ENCODE measurements at places on chromosomes 13 and 19. TPM values are rescaled to one million over a fixed set of nuclear protein-coding genes. Genes with fewer than 3 reads are reported as not detected.

DNA sequence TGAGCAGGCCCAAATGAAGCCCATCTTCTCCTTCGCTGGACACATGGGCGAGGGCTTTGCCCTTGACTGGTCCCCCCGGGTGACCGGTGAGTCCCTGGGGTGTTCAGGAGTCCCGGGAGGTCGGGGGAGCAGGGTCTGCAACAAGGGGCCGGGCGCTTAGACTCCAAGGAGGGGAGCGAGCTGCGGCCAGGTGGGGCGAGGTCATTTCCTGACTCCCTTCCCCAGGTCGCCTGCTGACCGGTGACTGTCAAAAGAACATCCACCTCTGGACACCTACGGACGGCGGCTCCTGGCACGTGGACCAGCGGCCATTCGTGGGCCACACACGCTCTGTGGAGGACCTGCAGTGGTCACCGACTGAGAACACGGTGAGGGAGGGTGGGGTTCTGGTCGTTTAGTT is 4.7 kb downstream of the GRWD1 start:
- no peak overlapping the region for H3K27ac ChIP-seq
- DNase-seq, result no peak

- H3K4me1 ChIP-seq, result peaks cover 13% of the 10 kb centered on the region
- H3K36me3 ChIP-seq, result peaks cover 2% of the 10 kb centered on the region
- no peak for DNase-seq
- H3K4me3 ChIP-seq, result no peak overlapping the region
- no peak overlapping the region for H3K27ac ChIP-seq
- no peaks in the 10 kb centered on the region for H3K27me3 ChIP-seq
Measured at GRCh38 chr13:73274147-73274546, 215.3 kb downstream of the KLF5 start.

- H3K4me1 ChIP-seq, result no peaks in the 10 kb centered on the region
- no peaks in the 10 kb centered on the region for H3K27me3 ChIP-seq
- H3K4me3 ChIP-seq, result no peak overlapping the region
- H3K27ac ChIP-seq, result no peak overlapping the region
- no peak for DNase-seq
Measured at GRCh38 chr13:32002873-32003272, 28.7 kb upstream of the FRY start.

The FARP1 gene
- total RNA-seq, result 0.27 TPM

DNA sequence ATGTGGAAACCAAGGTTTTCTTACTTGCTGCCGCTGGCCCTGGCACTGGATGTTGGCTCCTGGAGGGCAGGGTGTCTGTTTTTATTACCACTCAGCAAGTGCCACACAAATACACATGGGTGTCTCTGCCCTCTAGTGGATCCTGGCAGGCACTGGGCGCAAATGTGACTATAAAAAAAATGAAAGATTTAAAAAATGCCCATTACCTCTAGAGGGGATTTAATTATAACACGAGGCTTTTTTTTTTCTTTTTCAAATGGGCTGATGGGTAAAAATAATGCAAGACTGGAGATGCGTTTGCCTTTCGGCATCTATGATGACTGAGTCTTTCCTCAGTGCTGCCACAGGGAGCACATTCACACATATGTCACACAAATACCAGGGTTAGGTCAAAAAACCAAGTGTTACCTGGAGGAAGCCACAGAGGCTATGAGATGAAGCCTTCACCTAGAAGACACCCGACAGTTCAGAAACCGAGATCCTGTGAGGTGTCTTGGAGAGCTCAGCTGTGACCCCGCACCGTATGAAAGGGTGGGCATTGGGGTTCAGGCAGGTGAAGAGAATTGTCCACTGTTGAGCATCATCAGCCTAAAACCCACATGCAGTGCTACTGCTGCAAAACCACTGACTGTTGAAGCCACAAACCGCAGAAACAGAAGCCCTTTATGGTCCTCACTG is 25.7 kb downstream of the CHAMP1 start:
- peaks cover 14% of the 10 kb centered on the region for H3K4me1 ChIP-seq
- no peaks in the 10 kb centered on the region for H3K27me3 ChIP-seq
- no peaks in the 10 kb centered on the region for H3K36me3 ChIP-seq
- H3K27ac ChIP-seq, result peak overlapping the region; percentile 57

GRCh38 chr19:41808663-41809566 is 12.5 kb downstream of the CEACAM3 start:
- no peaks in the 10 kb centered on the region for H3K36me3 ChIP-seq
- H3K27ac ChIP-seq, result no peak overlapping the region
- peaks cover 10% of the 10 kb centered on the region for H3K27me3 ChIP-seq
- no peak overlapping the region for H3K4me3 ChIP-seq
- no peak for DNase-seq

The NACC1 gene
- total RNA-seq, result 73.8 TPM

DNA sequence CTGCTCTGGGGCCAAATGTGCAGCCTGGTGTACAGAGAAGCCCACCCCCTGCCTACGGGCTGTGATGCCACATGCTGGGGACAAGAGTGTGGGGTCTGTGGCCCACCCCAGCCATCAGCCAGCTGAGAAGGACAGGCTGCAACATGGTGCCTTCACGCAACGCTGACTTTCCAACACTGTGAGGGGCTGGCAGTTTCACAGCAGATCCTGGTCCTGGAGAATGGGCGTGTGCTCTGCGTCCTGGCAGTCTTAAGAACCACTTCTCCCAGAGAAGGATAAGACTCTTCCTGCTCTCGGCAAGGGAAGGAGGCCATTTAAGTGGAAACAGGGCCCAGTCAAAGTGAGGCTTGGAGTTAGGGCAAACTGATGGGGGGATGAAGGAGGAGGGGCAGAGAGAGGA is 4.6 kb downstream of the LRRC4B start:
- DNase-seq, result no peak
- no peak overlapping the region for H3K4me3 ChIP-seq
- no peak overlapping the region for H3K27ac ChIP-seq
- peaks cover 16% of the 10 kb centered on the region for H3K4me1 ChIP-seq
- no peaks in the 10 kb centered on the region for H3K36me3 ChIP-seq
- peaks cover 39% of the 10 kb centered on the region for H3K27me3 ChIP-seq

The THSD8 gene
- 36.2 TPM for total RNA-seq

The IZUMO2 gene
- not detected for total RNA-seq

DNA sequence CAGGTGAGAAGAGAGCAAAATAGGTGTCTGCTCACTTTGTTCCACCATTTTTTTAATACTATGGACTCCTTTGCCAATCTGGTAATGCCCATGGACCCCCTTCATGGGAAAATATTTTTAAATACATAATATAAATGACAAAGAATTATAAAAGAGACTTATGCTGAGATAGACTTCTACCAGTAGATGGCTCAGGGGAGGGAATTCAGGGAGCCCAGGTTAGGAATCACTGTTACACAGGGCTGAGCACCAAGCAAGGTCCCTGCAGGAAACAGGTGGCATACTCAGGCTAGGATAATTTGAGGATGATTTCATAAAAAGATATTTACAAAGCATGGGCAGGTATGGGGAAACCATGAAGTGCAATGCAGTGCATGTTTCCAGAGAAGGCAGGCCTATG is 525.9 kb downstream of the FGF9 start:
- no peaks in the 10 kb centered on the region for H3K4me1 ChIP-seq
- no peak overlapping the region for H3K27ac ChIP-seq
- no peak for DNase-seq
- no peaks in the 10 kb centered on the region for H3K36me3 ChIP-seq
- no peak overlapping the region for H3K4me3 ChIP-seq

The ZNF442 gene
- total RNA-seq, result 1.8 TPM

Data from activated CD8-positive, alpha-beta T cell treated with anti-CD3 and anti-CD28 coated beads for 36 hours (primary cell).